ENCODE measurements at places on chromosomes 5 and 9. TPM values are rescaled to one million over a fixed set of nuclear protein-coding genes. Genes with fewer than 3 reads are reported as not detected.

The PCDHGB3 gene
- total RNA-seq = 0.28 TPM

The GLRX gene
- 19.1 TPM for total RNA-seq

The PDZD2 gene
- total RNA-seq = not detected

- DNase-seq = no peak
Observed at GRCh38 chr5:39876146-39876545, 451.4 kb upstream of the DAB2 start.

The TAF1L gene
- 0.05 TPM for total RNA-seq

The NPR2 gene
- total RNA-seq = 11.5 TPM

- no peak for DNase-seq
Observed at GRCh38 chr9:96486386-96487028, 36.5 kb downstream of the HABP4 start.

- DNase-seq = no peak
Observed at GRCh38 chr5:126253406-126253805, 169.8 kb upstream of the GRAMD2B start.

GRCh38 chr5:157778121-157778805 is 34.8 kb downstream of the LSM11 start:
- DNase-seq = no peak

DNA sequence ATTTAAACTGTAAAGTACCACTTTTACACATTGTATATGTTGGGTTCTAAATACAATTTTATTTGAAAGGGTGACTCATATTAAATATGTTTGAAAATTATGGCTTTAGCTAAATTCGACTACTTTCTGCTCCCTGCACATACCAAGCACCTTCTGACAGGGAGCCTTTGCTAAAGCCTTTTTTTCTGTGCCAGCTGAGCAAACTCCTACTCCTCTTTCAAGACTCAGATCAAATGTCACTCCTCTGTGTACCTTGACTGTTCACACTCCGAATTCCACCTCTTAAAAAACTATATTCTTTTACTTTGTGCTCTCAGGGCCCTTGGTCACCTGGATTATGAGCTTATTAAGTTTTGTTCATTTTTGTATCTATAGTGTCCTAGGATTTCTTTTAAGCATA is 6.5 kb upstream of the OXCT1 start:
- no peak for DNase-seq

DNA sequence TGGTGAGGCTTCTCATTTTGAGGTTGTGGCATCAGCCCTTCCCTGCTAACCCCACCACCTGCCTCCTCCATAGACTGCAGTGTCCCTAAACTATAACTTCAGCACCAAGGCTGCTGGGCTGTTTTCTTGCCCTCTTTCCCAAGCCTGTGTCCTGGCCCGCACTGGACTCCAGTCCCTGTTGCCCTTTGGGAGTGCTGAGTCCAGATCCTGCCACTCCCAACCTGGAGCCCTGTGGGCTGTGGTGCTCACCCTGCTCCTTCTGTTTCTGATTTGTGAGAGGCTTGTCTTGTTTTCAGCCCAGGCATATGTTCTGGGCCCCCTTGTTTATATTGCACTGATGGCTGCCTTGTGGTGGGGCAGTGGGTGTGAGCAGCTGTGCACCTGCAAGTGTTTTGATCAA is 39.7 kb upstream of the RNU6ATAC start:
- no peak for DNase-seq

DNA sequence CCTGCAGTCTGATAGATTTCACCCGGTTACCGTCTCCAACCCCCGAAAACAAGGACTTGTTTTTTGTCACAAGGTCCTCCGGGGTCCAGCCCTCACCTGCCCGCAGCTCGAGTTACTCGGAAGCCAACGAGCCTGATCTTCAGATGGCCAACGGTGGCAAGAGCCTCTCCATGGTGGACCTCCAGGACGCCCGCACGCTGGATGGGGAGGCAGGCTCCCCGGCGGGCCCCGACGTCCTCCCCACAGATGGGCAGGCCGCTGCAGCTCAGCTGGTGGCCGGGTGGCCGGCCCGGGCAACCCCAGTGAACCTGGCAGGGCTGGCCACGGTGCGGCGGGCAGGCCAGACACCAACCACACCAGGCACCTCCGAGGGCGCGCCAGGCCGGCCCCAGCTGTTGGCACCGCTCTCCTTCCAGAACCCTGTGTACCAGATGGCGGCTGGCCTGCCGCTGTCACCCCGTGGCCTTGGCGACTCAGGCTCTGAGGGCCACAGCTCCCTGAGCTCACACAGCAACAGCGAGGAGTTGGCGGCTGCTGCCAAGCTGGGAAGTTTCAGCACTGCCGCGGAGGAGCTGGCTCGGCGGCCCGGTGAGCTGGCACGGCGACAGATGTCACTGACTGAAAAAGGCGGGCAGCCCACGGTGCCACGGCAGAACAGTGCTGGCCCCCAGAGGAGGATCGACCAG is 121.3 kb downstream of the DAB2IP start:
- DNase-seq = no peak

GRCh38 chr5:30502277-30502676 is 691.2 kb upstream of the CDH6 start:
- DNase-seq = no peak

DNA sequence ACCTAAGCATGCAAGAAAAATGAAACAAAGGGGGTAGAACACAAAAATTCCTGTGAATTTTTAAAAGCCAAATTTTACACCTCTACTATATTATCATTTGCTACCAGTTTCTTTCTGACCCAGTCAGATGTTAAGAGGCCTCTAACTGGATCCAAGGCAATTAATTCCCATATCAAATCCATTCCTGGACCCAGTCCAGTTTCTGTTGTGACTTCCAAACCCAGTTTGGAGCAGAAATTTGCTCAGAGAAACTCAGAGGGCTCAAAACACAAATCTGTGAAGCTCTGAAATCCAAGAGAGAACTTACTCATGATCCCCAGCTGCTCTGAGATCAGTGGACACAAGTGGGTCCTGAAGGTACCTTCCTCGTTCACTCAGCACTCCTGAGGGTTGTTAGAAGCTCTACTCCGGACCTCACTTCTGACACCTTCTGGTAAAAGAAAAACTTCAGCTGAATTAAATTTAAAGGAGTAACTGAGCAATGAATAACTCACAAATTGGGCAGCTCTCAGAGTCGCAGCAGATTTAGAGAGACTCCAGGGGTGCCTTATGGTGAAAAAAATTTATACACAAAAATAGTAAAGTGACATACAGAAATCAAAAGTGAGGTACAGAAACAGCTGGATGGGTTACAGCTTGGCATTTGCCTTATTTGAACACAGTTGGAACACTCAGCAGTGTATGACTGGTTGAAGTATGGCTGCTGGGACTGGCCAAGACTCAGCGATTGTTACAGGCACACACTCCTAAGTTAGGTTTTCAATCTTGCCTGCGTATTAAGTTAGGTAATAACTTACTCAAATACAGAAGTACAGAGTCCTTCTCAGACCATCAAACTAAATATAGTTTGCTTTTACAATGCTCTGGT is 32.4 kb downstream of the INSL4 start:
- no peak for DNase-seq

DNA sequence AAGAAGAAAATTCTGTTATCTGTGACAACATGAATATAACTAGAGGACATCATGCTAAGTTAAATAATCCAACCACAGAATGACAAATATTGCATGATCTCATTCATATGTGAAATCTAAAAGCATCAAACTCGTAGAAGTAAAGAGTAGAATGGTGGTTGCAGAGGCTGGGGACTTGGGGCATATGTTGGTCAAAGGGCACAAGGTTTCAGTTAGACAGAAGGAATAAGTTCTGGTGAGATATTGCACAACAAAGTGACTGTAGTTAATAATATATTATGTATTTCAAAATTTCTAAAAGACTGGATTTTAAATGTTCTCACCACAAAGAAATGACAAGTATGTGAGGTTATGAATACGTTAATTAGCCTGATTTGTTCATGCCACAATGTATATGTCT is 24.8 kb downstream of the GRIA1 start:
- DNase-seq = no peak

- no peak for DNase-seq
Observed at GRCh38 chr9:84271921-84272556, 68.5 kb downstream of the SLC28A3 start.

The GPR150 gene
- 1.1 TPM for total RNA-seq

DNA sequence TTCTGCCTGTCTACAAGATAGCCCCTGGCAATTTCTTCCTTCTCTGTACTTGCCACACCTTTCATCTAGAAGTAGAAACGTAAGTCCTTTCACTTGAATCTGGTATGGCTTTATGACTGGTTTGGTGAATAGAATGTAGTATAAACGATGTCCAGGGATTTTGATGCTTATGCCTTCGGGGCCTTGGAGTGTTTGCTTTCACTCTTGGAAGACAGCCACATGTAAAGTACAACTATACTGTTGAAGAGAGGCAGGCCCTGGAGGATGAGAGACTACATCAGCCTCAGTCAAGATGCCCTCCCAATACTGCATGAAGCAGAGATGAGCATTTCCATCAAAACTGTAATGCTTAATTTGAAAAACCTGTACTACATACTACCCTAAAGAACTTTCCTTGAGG is 553.8 kb upstream of the C9orf72 start:
- DNase-seq = no peak

- DNase-seq = peak; percentile 89
Observed at GRCh38 chr9:133406480-133407307, 11.1 kb downstream of the REXO4 start.

DNA sequence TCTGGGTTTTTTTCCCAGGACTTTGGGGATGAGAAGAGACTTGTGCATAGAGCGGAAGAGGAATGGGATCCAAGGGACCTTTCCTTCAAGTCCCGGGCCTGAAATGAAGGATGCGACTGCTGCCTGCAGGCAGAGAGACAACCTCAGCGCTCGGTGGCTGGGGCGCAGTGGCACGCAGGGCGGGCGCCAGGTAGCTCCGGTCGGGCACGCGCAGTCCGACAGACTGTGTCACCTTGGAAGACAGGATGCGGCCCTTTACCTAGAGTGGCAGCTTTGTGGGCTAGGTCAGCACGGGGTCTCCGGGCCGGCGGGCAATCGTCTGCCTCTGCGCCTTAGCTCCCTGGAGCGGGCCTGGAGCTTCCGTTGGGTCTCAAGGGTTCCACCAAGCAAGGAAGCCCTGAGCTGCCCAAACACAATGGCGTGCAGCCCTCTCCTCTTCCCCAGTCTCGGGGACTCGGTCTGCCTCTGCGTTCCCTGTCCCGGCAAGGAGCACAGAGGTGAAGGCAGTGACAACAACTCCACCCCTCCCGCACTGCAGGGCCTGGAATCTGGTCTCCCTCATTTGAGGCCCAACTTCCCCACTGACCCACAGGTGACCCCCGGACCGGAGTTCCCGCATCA is 6.0 kb downstream of the BARX1 start:
- DNase-seq = no peak

The SPOCK1 gene
- not detected for total RNA-seq

The CDHR2 gene
- 0.67 TPM for total RNA-seq

DNA sequence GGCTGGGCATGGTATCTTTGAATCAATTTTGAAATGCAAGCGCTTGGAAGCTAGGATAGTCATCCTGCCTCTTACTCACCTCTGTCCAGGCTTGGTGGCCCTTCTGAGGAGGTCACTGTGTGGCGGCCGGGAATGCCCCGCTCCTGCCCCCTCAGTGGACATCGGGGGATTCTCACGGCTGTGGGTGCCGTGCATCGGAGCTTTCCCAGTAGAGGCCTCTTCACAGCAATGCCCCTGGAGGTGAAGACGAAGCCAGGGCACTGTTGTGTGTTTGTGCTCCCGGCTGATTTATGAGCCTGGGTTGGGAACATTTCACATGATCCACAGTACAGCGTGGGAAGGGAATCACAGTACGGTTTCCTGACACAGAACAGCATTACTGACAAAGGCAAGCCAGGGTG is 147.5 kb downstream of the NXNL2 start:
- no peak for DNase-seq

DNA sequence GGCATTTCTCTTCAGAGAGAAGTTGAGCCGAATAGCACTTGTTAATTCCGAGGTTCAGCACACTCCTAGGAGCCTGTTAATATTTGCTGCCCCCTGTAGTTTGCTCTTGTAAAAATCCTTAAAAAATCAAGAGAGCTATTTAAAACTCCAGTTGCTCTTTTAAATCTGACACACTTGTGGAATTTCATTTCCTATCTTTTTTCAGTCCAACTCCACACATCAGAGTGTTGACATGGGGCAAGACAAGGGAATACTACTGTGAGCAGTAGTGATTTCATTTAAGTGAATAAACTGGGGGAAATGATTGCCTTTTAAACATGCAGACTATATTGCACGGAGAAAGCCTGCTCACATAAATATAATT is 1096.3 kb upstream of the DMAC1 start:
- no peak for DNase-seq

- peak; percentile 6 for DNase-seq
Observed at GRCh38 chr5:62587737-62588136, 9.1 kb downstream of the LRRC70 start.

DNA sequence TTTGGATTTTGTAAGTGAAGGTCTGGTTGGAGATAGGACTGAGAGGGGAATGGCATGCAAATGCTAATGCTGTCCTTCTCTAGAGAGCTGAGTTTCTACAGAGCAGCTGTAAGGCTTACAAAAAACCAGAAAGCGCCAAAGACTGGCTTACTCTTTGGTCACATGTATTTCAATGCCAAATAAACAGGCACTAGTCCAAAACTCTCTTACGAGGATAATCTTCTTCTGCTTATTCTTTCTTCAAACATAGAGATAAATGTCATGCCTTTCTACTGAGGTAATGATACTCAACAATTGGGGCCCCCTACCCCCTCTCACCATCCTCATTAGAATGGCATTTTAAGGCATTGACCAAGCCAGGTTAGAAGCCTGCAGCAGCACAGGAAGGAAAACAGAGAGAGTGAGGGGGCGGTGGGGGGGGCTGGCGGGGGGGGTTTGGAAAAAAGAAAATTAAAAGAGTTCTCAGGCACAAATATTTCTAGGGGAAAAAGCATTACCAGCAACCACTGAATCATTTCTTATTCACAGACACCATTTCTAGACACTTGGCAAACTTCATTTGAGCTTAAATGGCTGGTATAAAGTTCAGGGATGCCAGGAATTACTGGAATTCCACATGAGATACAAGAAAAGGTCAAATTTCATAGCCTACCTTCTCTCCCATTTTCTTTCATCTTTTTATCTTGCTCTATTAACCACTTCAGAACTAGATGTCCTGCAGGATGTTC is 34.0 kb downstream of the PUM3 start:
- DNase-seq = no peak

GRCh38 chr5:133460172-133460758 is 152.1 kb downstream of the FSTL4 start:
- peak; percentile 62 for DNase-seq

- DNase-seq = no peak
Observed at GRCh38 chr5:152051499-152052454, 127.1 kb upstream of the GLRA1 start.

DNA sequence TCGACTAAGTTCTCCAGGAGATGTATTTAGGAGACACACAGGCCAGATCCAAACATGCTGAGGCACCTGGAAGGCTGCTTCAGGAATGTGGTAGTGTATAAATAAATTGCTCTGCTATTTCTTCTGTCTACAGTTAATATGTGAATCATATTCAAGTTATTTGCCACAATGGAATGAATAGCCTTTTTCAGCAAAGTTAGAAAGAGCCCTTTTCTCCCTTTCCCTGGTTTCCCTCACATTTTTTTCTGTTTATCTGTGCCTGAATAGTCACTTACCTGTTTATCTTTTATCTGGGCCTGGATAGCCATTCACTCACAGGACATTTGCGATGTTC is 44.1 kb upstream of the CLINT1 start:
- DNase-seq = no peak

Data from activated T-cell treated with anti-CD3 and anti-CD28 coated beads, Interleukin-2, amount 50 U/mL, for 72 hours (primary cell).